ENCODE measurements at places on chromosomes 3 and 15.

DNA sequence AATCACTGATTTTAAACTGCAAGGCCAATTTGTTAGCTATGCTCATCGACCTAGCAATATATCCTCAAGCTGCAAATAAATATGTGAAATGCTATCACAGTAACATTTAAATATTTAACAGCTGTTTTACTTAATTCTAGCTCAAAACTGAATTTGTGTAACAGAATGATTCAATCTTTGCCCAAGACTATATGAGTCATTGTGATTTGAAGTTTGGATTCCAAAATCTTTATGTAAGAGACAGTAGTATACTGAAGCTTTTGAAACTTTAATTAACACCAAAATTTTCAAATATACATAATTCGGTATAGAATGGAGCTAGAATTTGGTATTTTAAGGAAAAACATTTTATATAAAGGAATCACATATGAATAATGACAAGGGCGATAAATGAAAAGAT lies 603.0 kb upstream of the ROBO2 start:
- no peak for DNase-seq

- no peak for DNase-seq
Measured at GRCh38 chr3:125261031-125261430, 48.5 kb upstream of the SLC12A8 start.

DNA sequence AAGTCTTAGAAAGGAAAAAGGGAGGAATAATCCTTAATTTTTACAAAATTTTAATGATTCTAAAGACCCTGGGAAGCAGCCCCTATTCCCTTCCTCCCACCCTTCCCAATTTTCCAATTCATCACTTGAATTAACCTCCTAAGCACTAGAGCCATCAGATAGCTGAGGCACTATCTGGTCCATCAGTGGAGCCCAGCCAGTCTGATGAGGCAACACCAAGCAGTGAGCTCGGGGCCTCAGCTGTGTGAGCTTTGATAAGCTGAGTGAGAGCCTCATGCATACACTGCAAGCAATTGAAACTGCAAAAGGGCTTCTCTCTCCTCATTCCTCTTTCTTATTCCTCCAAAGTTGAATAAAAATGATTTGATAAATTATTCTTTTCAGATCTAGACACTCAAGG lies 31.9 kb downstream of the TUSC7 start:
- DNase-seq: no peak

DNA sequence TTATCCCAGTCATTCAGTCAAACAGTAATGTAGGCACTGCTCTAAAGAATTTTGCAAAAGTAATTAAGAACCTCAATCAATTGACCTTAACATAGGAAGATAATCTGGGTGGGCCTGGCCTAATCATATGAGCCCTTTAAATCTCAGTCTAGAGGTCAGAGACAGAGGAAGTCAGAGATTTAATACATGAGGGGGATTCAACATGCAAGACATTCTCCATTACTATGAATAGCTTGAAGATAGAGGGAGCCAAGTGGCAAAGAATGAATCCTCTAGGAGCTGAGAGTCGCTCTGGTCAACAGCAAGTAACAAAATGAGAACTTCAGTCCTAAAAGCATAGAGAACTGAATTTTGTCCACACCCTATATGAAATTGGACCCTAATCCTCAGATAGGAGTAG lies 39.0 kb upstream of the MBNL1 start:
- no peak for DNase-seq

- no peak for DNase-seq
Measured at GRCh38 chr3:5022187-5022965, 43.1 kb downstream of the BHLHE40 start.

- no peak for DNase-seq
Measured at GRCh38 chr15:84907731-84908130, 23.3 kb downstream of the SLC28A1 start.

DNA sequence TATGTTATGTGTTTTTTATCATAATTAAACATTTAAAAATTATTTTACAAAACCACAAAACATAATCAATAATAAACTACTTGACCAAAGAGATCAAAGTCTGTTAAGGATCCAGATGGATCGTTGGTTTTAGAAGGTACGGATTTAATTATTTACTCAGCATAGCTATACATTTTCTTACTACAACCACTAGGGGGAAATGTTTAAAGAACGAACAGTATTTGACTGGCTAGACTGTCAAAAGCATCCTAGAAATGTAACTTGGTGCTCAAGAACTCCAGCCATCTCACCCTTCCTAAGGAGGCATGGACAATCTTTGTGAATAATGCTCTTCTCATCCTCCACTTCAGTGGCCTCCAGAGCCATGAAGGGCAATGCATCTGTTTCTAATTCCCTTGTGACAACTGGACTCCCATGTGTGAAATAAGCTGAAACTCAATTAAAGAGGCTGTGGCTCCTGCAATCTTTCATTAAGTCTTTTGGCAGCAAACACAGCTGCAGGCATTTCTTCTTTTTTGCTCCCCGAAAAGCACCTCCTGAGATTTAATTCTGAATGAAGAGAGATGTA lies 94.7 kb upstream of the TUSC7 start:
- DNase-seq: no peak

DNA sequence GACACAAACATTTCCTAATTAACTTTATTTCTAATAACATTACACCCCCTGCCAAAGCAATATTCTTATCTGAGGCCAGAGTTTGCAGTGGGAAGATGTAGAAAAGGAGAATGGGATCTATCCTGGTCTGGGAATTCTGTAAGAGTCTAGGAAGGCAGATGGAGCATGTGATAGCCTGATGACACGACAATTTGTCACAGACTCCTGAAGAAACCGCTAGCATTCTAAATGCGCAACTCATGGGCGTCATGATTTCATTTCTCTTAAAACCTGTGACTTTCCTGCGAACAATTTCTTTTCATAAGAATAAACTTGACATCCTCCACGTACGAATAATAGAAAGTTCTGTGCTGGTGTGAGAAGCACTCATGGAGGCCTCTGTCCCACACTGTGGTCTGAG lies 72.9 kb upstream of the ATP10A start:
- no peak for DNase-seq

- DNase-seq: no peak
Measured at GRCh38 chr3:58059349-58060321, 51.4 kb downstream of the FLNB start.

DNA sequence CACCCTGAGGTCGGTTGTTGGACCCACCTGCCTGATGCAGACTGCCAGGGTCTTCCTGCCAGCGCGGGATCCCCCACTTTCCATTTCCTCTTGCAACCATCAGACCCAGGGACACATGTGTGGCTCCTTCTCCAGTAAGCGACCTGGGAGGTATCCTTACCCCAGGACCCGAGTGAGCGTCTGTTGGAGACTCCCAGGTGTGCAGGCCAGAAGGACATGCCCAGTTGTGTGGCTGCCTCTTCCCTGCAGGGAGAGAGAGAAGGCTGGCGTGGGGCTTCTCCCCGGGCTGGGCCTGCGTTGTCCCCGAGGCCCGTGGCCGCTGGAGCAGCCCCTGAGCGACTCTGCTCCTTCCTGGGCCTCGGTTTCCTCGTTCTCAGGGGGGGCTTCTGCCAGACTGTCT lies 56.8 kb downstream of the APBA2 start:
- DNase-seq: no peak

DNA sequence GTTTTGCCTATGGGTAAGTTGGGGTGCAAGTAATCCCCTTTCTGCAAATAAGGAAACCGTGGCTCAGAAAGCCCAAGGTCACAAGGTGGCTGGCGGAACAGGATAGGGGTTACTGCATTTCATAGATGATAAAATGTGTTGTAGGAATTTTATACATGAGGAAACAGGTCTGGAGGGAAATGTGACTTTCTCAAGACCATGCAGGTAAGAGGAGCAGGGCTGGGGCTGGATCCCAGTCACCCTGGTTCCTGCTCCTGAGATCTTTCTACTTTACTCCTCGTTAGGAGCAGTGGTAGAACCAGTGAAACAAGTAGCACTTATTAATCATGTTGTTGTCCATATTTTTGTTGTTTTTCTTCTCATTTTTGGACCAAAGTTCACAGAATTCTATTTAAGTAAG lies 63.2 kb downstream of the SSUH2 start:
- no peak for DNase-seq

- no peak for DNase-seq
Measured at GRCh38 chr3:141605883-141606282, 119.1 kb downstream of the RASA2 start.

GRCh38 chr3:12613250-12613649 lies 50.7 kb downstream of the RAF1 start:
- peak; percentile 6 for DNase-seq

- no peak for DNase-seq
Measured at GRCh38 chr3:194328053-194328657, 23.0 kb downstream of the CPN2 start.

DNA sequence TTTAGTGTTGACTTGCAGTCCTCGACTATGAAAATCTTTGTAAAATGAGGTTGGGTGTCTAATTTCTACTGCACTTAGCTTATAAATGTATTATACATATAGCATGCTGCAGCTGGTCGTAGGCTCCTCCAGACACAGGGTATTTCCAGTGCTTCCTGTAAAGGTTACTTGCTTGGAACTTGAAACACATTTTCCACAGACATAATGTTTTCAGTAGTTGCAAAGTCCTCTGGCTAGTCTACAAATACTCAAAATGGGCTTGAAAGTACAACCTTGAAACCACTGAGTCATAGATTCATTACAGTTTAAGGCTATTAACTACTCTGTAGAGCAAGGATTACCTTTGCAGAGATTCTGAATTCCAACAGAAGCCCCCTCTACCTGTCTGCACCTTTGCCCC lies 464.1 kb downstream of the RAP2B start:
- no peak for DNase-seq

- no peak for DNase-seq
Measured at GRCh38 chr15:48466079-48466478, 134.8 kb downstream of the DUT start.

DNA sequence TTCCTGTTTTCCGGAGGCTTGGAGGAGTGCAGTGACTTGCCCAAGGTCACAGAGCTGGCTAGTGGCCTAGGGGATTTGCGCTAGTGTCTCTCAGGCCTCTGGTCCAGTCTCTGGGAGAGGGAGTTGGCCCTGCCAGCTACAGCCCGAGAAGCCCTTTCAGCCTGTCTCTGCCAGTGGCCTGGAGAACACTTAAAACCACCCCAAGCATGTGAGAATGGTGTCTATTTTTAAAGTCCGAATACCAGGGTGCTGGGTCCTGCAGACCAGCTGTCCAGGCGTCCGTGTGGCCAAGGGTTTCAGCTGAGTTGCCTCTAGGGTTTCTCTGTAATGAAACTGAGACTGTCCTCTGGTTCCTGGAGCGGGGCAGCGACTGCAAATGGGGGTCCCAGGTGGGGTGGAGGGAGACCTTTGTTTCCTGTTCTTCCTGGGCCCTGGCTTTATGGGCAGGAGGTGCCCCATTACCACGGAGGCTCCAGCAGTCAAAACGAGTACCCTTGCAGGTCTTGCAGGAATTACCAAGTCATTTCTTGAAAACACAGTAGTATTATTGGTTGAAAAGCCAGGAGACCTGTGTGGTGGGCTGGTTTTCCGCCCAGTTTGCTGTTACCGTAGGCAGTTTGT lies 2.2 kb downstream of the CAND2 start:
- DNase-seq: no peak

DNA sequence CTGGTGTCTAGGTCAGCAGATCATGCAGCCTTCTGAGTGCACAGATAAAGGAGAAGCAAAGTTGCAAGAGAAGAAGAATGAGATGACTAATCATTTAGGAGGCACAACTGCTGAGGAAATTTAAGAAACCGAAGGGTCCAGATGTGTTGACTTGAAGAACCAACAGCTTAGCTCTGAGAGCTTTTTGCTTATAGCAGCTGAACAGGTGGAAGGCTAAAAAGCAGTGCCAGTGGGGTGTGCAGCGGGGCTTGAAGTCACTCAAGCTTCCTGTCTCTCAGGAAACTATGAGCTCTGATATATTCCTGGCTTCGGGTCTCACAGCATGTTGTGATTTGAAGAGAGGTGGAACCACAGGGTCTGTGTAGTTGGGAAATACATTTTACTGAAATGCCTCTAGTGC lies 305.7 kb downstream of the RYR3 start:
- DNase-seq: no peak

GRCh38 chr3:171522651-171523050 lies 62.4 kb upstream of the TNIK start:
- DNase-seq: no peak

GRCh38 chr3:65145680-65146079 lies 457.9 kb upstream of the ADAMTS9 start:
- DNase-seq: no peak

DNA sequence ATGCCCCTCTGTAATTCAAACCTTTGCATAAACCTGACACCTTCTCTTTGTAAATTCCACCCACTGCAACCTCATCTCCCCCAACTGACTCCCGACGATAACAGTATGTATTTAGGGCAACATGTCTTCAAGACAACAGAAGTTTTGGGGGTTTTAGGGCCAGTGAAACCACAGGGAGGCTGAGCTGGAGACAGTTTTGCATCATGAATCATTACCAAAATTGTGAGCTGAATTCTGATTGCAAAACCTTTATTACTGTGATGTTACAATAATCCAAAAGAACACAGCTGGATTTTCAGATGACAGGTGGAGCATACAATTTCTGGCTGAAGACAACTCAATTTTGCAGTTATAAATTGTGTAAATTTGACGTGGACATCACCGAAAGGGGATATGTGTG lies 281.3 kb upstream of the TTC14 start:
- DNase-seq: no peak

GRCh38 chr3:6805236-6805635 lies 55.7 kb upstream of the GRM7 start:
- no peak for DNase-seq

- DNase-seq: no peak
Measured at GRCh38 chr15:72161361-72162132, 36.0 kb downstream of the GRAMD2A start.

DNA sequence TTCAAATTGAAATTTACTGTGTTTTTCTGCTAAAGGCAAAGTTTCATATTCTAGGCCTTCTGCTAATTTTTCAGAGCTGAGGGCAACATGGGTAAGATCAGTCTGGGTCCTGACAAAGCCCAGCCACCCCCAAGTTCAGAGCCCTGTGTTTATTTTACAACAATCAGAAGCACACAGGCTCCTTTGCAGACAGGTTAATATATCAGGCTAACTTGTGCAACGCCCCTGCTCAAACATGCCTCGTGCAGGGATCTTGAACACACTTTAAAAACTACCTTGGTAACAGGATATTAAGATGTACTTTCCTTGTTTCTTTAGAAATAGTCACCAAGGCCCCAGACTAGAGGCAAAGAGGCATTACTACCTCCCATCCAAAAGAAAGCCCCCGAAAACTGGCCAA lies 64.0 kb downstream of the POLR2M start:
- no peak for DNase-seq

DNA sequence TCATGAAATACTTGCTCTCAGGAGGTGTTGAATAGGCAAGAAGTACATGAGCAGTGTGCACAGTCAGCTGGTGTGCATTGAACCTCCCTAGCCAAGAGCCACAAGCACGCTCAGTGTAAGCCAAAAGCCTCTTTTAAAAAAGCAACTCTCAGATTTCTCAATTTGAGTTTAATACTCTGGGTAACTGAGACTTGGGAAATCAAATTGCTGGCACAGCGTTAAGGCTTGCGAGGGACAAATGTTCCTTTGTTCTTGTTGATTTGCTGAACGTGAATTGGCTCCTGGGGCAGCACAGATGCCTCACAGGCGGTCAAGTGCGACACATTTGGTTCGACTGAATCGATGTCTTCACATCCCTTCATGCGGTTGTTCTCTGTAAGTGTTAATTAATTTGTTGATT lies at the start of gene FAM240A:
Gene FAM240A (plus strand): TSS at position 202 of the 400 bp plus-strand sequence. CDS start 159 bp downstream, at position 361.
- no peak for DNase-seq
